Stimulated activated CD4-positive, alpha-beta T cell treated with anti-CD3 and anti-CD28 coated beads, Interleukin-4, amount 100 ng/mL, for 48 hours (primary cell): ENCODE measurements at places on chromosomes 2 and 18.
A peak's percentile ranks its signal among the peaks of the same experiment; 100 is the strongest.

- DNase-seq: no peak
Observed at GRCh38 chr2:213171147-213171546, 19.7 kb upstream of the IKZF2 start.

DNA sequence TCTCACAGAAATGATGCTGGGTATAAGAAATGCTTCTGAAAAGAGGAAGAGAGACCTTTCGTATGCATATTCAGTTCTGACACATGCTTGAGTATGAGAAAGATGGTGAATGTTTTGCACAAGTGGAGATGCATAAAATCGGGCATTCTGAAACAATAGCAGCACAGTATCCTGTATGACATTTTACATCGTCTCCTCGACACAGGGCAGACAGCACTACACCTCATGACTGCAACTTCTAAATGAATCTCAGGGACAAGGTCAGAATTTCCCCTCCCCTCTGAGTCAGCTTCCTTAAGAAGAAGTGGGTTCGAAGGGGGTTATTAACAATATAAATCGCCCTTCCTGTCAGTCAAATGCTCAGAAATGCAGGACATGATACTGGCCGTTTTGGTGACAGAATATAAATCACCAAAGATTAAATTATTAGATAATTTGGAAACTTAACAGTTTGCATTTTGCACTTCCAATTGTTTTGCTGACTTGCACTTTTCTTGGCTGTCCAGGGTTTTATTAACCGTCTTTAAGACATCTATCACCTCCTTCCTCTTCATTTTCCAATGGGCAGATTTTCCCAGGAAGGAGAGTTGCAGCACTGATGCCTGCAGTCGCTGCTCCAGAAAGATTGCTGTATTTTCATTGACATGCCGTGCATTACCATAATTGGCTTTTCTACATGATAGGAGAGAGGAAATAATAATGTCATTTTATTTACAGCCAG lies 57.2 kb downstream of the TSHZ1 start:
- DNase-seq: no peak

- peak; percentile 99 for DNase-seq
Observed at GRCh38 chr18:35040988-35041814, at the start of gene MAPRE2. TSS of gene MAPRE2 (plus strand) at chr18:35041413. CDS start at chr18:35041540, 127 bp downstream.

DNA sequence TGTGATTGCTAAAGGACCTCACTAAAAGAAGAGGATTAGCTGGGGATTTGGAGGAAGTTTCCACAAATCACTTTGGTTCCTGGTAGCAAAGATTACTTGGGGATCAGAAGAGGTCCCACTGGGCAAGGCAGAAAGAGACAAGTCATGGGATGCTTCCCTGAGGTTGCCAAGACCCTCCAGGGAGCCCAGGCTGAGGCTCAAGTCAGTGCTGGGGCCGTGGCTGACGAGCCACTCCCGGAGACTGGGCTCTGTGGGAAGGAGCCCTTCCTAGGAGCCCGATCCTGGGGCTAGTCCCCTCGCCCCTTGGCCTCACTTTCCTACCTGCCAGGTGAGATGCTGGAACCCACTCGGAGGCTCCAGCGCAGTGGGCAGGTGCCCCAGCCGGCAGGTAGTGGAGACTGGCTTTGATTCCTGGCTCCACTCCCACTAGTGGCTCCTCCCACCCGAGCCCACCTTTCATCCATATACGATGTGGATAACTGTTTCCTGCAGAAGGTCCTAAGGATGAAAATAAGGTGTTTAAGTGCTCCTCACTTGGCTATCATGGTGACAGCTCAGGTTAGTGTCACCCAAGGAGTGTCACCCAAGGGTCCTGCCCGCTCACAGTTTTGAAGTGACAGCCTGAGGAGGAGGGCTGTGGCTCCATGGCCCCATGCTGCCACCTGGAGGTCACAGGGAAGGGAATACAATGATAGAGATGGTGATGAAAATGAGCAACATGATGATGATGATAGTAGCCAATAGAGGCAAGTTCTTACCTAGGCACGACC lies 100.5 kb downstream of the CAPN13 start:
- DNase-seq: peak; percentile 65

GRCh38 chr2:157830696-157831570 lies 45.2 kb downstream of the ACVR1 start:
- no peak for DNase-seq

GRCh38 chr18:70335892-70336726 lies 47.3 kb downstream of the SOCS6 start:
- no peak for DNase-seq

- no peak for DNase-seq
Observed at GRCh38 chr2:196798980-196799379, 503 bp downstream of the GTF3C3 start.

DNA sequence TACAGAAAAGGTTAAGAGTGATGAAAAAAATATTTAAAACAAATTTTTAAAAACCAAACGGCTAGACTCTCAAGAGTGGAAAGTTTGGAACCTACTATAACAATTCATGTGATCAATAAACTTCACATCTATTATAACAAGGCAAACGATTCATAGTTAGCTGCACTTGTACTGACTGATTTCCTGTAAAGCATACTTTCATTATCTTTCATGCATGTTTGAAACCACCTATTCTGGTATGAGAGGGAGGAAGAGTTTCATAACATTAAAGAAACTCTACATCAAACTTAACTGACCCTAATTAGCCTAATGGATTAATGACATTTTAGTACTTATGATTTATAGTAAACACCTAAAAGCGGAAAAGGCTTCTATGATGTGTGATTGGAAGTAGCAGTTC lies 43.7 kb upstream of the VWC2L start:
- DNase-seq: no peak
